ENCODE measurements at places on chromosomes 12 and 14. TPM values are rescaled to one million over a fixed set of nuclear protein-coding genes. Genes with fewer than 3 reads are reported as not detected.

The COX8C gene
- not detected for total RNA-seq

The WSCD2 gene
- 10.5 TPM for total RNA-seq

The PROX2 gene
- 0.16 TPM for total RNA-seq

The NRXN3 gene
- total RNA-seq: 40.7 TPM

The SPX gene
- 0.99 TPM for total RNA-seq

The FZD10 gene
- total RNA-seq: 1.2 TPM

The TNFAIP2 gene
- 59.1 TPM for total RNA-seq

The SLC39A5 gene
- total RNA-seq: not detected

The CSRP2 gene
- total RNA-seq: 20.3 TPM

The DPPA3 gene
- total RNA-seq: not detected

The RD3L gene
- total RNA-seq: not detected

The SERPINA9 gene
- total RNA-seq: not detected

The ZDHHC22 gene
- 0.95 TPM for total RNA-seq

The OTUB2 gene
- total RNA-seq: 0.49 TPM

DNA sequence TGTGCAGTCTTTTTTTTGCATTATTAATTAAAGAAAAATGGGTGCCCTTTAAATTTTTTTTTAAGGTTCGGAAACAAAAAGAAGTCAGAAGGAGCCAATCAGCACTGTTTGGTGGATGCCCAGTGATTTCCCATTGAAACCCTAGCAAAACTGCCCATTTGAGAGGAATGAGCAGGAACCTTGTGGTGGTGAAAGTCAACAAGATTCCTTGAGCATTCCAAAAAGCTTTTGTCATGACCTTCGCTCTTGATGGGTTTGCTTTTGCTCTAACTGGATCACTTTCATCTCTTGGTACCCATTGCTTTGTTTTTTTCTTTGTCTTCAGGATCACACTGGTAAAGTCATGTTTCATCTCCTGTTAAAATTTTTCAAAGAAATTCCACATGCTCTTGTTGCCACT is 54.1 kb downstream of the ADIPOR2 start:
- no peak for DNase-seq

- no peak for DNase-seq
Measured at GRCh38 chr12:122527478-122527944, 462 bp downstream of the KNTC1 start.

DNA sequence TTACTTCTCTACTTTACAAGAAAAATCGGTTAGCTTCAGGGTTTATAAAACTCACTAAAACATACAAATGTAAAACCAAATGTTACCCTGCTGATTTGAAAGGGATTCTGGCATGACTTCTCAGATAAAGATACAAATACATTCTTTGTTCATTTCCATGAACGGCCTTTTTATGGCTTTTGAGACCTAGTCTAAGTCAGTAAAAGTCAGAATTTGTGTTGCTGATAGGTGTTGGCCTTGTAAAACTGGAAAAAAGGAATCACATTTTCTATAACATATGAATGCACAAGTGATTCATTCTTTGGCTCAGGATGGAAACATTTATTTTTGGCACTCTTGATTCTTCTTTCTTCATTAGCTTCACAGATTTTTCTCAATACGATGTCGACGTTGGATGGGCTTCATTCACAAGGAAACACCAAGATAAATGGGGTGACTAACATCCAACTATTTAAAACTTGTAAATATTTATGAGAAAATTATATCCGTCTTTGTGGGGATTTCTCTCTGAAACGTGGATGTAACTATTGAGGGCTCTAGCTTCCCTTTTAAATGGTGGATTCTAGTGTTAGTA is 27.0 kb upstream of the CPM start:
- no peak for DNase-seq

- DNase-seq: no peak
Measured at GRCh38 chr14:50791201-50791600, 39.8 kb downstream of the NIN start.

GRCh38 chr14:104232070-104232484 is 93.7 kb downstream of the KIF26A start:
- DNase-seq: no peak

DNA sequence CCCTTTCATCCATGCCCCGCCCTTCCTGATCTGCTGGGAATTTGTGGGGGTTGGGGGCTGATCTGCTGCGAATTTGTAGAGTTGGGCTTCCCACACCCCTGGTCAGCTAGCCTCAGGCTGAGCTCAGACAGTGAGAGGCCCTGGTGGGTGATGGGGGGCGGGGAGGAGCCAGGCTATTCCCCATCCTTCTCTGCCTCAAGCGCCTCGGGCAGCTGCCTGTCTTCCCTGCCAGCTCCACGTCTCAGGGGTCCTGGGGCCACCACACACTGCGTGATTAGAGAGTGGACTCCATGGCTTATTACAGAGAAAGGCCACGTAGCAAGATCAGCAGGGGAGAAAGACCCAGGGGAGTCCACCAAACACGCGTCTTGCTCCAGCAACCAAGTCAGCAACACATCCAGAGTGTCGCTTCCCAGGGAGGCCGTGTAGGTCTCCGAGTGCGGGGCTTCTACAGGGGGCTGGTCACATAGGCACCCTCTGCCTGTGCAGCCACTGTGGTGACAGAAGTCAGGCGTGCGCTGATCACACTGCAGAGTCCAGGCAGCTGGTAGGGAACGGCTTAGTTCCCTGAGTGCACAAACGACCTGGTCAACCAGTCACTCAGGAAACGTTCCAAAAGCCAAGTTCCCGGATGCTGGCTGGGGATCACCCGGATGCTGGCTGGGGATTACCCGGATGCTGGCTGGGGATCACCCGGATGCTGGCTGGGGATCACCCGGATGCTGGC is 254.4 kb upstream of the SFSWAP start:
- no peak for DNase-seq

DNA sequence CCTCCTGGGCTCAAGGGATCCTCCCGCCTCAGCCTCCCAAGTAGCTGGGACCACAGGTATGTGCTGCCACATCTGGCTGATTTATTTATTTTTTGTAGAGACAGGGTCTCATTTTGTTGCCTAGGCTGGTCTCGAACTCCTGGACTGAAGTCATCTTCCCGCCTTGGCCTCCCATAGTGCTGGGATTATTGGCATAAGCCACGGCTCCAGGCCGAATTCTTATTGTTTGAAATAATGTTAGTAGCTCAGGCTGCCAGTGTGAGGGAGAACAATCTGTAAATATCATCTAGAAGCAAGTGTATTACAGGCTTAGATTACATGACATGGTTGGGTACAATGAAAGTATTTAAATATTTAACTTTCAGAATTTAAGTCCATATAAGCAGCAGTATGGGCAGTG is 8.2 kb downstream of the ACTR6 start:
- DNase-seq: no peak

- DNase-seq: peak; percentile 54
Measured at GRCh38 chr12:109130297-109131153, 14.1 kb downstream of the ACACB start.

- DNase-seq: no peak
Measured at GRCh38 chr12:97960741-97961608, 498.4 kb downstream of the RMST start.

DNA sequence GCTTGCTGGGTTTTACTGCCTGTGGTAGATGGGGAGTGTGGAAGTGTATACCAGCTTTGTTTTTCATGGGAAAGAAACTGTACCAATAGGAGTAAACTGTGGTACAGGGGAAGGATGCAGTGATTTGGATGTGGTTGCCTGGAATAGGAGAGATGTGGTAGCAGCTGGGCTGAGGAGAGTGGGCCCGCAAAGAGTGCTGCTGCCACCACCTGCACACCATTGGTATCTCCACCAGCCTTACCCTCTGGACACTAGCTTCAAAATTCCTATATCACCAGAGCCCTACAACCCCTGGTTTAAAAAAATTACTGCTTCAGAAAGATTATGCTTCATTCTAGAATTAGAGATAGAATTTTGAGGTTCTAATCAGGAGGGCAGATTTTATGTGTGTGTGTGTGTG is 53.6 kb downstream of the AKAP6 start:
- DNase-seq: no peak

DNA sequence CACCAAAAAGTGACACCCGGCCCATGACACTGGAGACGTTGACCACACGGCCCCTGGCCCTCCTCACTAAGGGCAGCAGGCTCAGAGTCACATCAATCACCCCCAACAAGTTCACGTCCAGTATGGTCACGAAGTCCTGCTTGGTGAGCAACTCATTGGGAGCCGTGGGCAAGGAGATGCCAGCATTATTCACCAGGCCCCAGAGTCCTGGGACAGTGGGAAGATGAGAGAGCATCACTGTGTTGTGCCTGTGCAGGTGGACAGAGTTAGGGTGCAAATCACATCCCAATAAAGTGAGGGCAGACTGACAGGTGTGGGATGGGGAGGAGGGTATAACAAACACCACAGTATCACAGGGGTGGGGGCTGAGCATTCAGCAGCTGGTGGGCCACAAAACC is 2.5 kb downstream of the RDH16 start:
- no peak for DNase-seq

- no peak for DNase-seq
Measured at GRCh38 chr12:54053751-54054741, at the start of gene HOXC4. Gene HOXC4 (plus strand): TSS chr12:54053835. CDS start chr12:54053923, 88 bp downstream.

GRCh38 chr12:103318566-103318965 is 177.2 kb downstream of the C12orf42 start:
- no peak for DNase-seq

GRCh38 chr12:111181143-111181726 is 187.7 kb downstream of the PHETA1 start:
- DNase-seq: peak; percentile 86

DNA sequence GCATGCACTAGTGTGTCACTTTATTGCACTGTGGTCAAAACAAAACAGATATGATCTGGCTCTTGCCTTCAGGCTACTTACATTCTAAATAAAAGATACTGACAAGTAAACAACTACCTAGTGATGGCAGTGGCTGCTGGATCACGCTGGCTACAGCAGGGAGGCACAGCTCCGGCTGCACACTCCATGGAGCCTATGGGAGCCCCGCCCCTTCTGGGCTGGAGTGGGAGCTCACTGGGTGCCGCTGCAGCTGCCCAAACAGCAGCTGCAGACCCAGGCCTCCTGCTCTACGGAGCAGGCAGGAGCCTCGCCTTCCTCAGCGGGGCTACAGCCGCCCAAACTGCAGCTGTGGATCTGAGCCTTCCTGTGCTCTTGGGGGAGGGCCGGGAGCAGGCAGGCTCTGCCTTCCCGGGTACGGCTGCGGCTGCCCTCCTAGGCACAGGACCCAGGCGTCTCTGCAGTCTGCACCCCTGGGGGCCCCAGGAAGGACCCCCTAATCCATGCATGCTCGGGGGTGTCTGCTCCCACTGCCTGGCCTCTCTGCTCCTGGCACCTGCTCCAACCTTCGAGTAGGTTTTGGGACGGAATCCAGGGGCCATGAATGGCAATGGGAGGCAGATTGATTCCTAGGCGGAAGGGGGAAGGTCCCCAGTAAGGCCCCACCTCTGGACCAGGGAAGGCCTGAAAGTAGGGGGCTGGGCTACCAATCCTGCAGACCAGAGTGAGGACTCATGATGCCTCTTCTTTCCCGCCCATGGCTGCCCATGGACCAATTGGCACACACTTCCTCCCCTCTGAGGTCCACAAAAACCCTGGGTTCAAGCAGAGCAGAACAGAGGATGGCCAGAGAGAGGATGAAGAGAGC is 253.1 kb downstream of the ANO6 start:
- DNase-seq: no peak

DNA sequence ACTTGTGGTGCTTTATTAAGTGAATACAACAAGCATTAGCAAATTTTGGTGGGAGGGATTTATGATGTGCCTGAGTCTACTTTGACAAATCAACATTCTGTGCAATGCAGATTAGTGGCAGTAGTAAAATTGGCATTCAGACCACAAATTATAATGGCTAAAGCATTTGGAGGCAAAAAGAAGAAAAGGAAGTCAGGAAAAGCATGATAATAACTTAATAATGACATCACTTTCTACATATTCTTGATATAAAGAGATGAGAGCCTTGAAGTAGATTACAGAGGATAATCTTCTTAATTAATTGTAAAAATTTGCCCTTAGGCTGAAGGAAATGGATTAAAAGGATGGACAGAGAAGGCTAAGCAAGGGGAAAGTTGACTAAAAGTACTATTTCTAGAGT is 126.0 kb downstream of the SLC6A15 start:
- no peak for DNase-seq

- DNase-seq: no peak
Measured at GRCh38 chr14:57576498-57576897, 82.8 kb upstream of the CCDC198 start.

DNA sequence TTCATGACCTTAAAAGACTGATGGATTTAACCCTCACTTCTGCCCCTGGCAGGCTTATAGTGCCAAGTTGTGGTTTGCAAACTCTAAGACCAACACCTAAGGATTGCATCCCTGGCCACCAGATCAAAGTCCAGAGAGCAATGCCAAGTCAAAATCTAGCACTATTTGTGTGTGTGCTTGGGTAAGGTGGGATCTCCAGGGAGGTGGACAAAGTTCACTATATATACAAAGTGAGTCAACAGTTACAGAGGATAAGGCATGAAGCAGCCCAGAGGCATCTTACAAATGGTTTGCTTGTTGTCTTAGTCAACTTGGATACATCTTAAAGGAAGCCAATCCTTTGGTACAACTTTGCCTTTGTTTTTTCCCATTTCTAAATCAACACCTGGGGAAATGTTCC is 137.3 kb downstream of the MSRB3 start:
- no peak for DNase-seq

DNA sequence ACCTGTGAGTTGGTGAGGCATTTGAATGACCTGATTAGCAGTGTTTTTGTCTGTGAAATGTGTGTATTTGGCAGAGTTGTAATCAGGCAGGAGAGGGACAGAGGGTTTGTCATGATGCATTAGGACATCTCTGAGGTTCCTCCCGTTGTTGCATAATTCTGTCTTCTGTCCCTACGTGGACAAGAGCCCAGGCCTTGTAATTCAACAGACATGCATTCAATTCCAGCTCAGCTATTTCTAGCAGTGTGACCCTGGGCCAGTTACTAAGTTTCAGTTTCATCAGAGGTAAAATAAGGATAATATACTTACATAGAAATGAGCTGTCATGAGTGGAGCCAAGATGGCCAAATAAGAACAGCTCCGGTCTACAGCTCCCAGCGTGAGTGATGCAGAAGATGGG is 208.6 kb downstream of the SLC38A4 start:
- peak; percentile 78 for DNase-seq

GRCh38 chr12:113222730-113223531 is 1.7 kb downstream of the TPCN1 start:
- DNase-seq: peak; percentile 91
